ENCODE measurements at places on chromosomes 6 and 20. TPM values are rescaled to one million over a fixed set of nuclear protein-coding genes. Genes with fewer than 3 reads are reported as not detected.

The HTR1E gene
- total RNA-seq = not detected

- no peak overlapping the region for H3K27ac ChIP-seq
- no peaks in the 10 kb centered on the region for H3K4me1 ChIP-seq
- no peaks in the 10 kb centered on the region for H3K27me3 ChIP-seq
- no peak for DNase-seq
- H3K4me3 ChIP-seq = no peak overlapping the region
- no peaks in the 10 kb centered on the region for H3K36me3 ChIP-seq
Observed at GRCh38 chr6:15569035-15569995, 93.5 kb downstream of the DTNBP1 start.

The ACAT2 gene
- 81.8 TPM for total RNA-seq

- H3K4me1 ChIP-seq = peaks cover 4% of the 10 kb centered on the region
- H3K27ac ChIP-seq = no peak overlapping the region
- no peak for DNase-seq
- H3K27me3 ChIP-seq = no peaks in the 10 kb centered on the region
- no peaks in the 10 kb centered on the region for H3K36me3 ChIP-seq
Observed at GRCh38 chr6:21500314-21501020, 93.1 kb upstream of the SOX4 start.

GRCh38 chr6:52221302-52221701, 23.0 kb downstream of the IL17F start:
- no peak for DNase-seq
- H3K27ac ChIP-seq = no peak overlapping the region
- no peak overlapping the region for H3K4me3 ChIP-seq
- H3K27me3 ChIP-seq = peaks cover 7% of the 10 kb centered on the region
- H3K36me3 ChIP-seq = no peaks in the 10 kb centered on the region
